ENCODE measurements at places on chromosomes 12 and 14. TPM values are rescaled to one million over a fixed set of nuclear protein-coding genes. Genes with fewer than 3 reads are reported as not detected.

DNA sequence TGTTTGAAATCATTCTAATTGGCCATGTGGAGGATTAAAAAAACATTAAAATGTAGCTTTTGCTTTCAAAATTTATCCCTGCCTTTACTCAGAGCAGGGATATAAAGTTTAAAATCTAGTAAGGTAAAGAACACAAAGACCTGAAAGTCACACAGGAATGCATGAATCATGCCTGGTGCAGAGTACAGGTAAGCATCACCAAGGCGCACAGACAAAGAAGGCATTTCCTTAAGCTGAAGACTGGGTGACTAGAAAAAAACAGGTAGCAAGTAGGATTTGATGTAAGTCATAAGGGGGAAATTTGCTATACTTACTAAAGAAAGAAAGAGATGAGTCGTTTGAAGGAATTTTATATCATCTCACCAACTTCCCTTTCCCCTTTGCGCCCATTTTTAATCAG lies 405.6 kb downstream of the GXYLT1 start:
- no peak for DNase-seq

DNA sequence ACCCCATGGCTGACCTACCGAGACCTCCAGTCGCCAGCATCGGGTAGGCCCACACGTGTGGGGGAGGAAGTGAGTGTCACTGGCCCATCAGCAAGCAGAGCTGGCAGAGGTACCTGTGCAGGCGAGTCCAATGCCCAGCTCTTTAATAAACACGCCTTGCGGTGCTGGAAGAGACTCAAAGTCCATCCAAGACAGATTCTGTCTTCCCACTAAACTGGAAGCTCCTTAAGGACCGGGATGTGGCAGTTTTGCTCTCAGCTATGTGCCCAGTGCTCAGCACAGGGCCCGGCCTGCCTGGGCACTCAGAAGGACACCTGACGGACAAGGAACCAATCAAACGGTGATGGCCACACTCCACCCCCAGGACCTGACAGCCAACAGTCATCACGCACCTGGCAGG lies 65.0 kb downstream of the ITPK1 start:
- DNase-seq: no peak

DNA sequence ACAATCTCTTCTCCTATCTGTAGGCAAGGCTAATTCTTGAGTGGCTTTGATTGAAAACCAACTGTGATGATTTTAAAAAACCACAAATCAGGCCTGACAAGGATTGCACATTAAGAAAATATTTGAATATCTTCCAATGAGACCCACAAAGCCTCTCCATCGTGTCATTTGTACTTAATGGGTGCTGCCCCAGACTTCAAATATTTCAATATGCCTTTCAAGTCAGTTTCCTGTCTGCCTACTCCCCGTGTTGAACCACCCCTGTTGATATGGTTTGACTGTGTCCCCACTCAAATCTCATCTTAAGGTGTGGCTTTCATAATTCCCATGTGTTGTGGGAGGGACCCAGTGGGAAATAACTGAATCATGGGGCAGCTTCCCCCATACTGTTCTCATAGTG lies 159.7 kb upstream of the EGLN3 start:
- DNase-seq: no peak

DNA sequence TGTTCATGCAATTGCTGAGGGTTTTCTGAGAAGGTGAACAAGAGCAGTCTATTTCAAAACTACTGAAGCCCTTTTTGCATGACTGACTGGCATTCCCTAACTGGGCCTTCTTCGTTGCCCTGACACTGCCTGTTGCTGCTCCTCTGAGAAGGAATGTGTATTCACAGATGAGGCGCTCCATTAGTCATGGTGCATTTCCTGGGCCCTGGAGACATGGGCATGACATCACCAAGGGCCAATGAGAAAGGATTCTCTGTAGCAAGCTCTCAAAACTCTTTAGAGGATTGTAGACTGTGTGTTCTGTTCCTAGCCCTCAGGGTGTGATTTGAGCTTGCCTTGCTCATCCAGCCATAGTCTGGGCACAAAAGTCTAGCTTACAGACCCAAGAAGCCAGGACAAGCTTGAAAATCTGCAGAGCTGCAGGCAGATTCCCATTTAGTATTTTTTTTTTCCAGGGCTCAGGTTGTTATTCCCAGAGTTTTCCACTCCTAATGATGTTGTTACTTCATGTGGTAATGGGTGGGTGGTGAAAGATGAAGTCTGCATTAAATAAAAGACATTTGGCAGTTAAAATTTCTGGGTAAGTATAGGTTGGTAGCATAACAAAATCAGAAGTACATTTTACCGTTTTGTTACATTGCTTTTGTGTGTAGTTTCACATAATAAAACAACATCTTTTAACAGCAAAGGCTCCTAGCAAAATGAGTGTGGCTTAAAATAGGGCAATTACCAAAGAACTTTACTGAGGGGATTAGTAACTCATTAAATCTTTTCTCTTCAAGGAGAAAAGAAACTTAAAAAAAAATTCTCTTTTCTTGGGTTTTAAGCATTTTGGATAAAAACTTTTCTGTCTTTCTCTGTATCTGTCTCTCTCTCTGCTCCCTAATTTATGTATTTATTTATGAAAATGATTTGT lies 318.4 kb downstream of the RAD51B start:
- peak; percentile 78 for DNase-seq

The GPR137C gene
- total RNA-seq: 0.98 TPM

DNA sequence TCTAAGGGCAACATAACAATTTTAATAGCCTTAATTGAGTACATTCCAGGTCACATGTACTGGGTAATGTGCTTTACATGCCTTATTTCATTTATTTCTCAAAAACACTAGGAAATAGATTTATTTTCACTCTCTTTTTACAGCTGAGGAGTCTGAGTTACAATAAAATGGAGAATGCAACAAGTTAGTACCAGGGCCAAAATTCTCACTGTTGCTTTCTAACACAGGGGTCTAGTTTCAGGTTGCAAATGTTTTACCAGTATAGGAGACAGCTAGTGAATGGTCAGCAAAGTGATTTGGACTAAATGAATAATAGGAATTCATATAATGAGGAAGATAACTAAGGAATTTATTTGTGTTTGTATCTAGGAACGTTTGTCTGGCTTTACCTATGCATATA lies 137.3 kb downstream of the RASSF9 start:
- DNase-seq: no peak

The CLEC1B gene
- total RNA-seq: not detected

The SLC8A3 gene
- 1.4 TPM for total RNA-seq

GRCh38 chr12:81255947-81256346 lies 178.1 kb downstream of the ACSS3 start:
- DNase-seq: no peak

- DNase-seq: no peak
Measured at GRCh38 chr12:1851151-1851701, 30.9 kb downstream of the LRTM2 start.

DNA sequence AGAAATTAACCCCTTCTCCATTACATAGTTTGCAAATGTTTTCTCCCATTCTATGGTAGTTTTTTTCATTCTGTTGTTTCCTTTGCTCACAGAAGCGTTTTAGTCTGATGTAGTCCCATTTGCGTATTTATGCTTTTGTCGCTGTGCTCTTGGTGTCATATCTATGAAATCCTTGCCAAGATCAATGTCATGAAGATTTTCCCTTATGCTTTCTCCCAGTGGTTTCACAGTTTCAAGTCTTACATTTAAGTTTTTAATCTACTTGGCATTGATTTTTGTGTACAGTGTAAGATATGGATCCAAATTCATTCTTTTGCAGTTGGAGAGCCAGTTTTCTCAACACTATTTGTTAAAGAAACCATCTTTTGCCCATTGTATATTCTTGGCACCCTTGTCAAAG lies 357.6 kb downstream of the APAF1 start:
- no peak for DNase-seq

DNA sequence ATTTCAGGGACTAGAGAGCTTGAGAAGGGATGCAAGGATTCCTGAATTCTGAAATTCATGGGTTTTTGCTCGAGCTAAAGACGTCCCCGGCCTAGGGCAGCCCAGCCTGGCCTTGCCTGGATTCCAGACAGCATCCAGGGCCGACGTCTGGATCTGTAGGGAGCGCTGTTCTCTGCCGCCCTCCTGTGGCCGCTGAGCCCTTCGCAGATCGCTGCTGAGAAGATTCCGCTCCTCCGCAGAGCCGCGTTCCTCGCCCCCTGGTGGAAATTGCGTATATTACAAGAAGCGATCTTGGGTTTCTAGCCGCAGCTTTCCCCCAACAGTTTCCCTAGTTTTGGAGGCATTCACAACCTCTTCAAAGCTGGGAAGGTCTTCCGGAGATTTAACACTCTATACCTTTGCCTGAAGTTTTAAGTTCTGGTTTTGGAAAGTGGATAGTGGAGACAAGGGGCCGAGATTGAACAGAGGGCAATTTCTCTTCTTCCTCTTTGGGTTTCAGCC lies 5.1 kb downstream of the CISTR start:
- peak; percentile 88 for DNase-seq

- DNase-seq: peak; percentile 57
Measured at GRCh38 chr14:90617961-90618360, 198.3 kb downstream of the TTC7B start.

The PSMA3 gene
- 78.9 TPM for total RNA-seq

GRCh38 chr14:65222440-65222858 lies 120.1 kb upstream of the MAX start:
- no peak for DNase-seq

All from right atrium auricular region (tissue), 2 donors.